Activated T-helper 1 cell treated with anti-CD3 and anti-CD28 coated beads, Interleukin-12 subunit alpha, Interleukin-12 subunit beta, Interleukin-2, Interleukin-4 antibody, amounts not matched to agents 30 ng/mL and 10 ng/mL and 1 ng/mL, durations not matched to agents 14 hours and 24 hours and 36 hours (primary cell): ENCODE measurements at places on chromosomes 1 and 21. TPM values are rescaled to one million over a fixed set of nuclear protein-coding genes. Genes with fewer than 3 reads are reported as not detected.
A peak's percentile ranks its signal among the peaks of the same experiment; 100 is the strongest.

Gene TFF1
- not detected in 2 replicates for total RNA-seq

DNA sequence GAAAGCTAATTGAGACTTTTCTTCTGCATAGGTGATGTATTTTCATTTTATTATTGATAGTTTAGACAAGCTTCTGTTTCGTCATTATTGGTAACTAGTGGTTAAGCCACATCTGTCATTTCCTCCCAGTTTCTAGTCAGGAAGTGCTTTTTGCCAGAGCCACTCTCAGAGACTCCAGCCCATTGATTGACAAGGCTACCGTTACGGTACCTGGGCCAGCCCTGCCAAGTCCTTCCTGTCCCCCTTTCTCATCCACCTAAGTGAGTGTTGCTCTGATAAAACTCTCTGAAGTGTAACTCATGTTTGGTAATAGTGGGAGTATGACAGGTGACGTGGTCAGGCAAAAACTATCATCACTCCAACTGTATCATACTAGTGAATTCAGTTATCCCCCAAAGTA, 29.6 kb upstream of the AGL start:
- DNase-seq, result peak; percentile 5

Gene TSPEAR
- total RNA-seq, result not detected in 2 replicates

Gene RNPEP
- 31.1 and 34.2 TPM in 2 replicates for total RNA-seq

- no peak for DNase-seq
Observed at GRCh38 chr1:117587499-117588356, 18.1 kb upstream of the TENT5C start.

Gene LMX1A
- total RNA-seq, result not detected in 2 replicates

DNA sequence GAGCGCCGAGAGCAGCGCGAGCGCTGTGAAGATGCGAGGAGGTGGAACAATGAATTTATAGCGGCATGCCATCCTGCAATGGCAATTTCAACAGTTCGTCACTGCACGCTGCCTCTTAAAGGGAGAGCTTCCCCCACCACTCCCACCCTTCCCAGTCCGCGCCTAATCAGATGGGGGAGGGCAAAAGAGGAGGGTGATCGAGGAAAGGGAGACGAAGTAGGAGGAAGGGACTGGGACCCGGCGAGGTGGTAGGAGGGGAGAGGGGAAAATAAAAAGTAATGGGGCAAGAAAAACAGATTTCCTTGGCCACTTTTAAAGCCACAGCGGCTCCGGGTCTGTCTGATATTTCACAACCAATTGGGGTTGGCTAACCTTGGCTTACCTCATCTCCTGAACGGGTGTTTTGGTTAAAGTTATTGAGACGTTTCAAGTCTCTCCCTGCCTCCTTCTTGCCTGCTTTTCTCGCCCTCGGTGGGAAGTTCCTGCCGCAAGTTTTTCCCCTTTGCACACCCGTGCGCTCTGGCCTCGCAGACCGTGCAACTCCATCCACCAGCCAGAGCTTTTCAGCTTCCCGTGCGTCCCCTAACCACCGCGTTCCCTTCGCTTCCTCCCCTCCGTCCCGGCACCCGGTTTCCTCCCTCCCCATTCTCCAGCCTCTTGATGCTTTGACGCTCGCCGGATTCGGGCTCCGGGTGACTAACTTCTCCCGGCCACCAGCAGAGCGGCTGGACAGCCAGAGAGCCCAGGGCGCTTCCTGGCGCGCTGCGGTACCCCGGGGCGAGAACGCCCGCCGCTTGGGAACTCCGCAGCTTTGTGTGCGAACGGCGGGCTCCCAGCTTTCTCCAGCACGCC, at the start of gene ADAMTS5:
Gene ADAMTS5 (minus strand): TSS at position 27 of the 852 bp plus-strand sequence. CDS start 697 bp downstream, outside the sequence.
- DNase-seq, result no peak

GRCh38 chr1:16063226-16063829, 10.1 kb downstream of the FAM131C start:
- DNase-seq, result no peak

- DNase-seq, result no peak
Observed at GRCh38 chr1:223035724-223036478, 107.1 kb downstream of the TLR5 start.

GRCh38 chr1:177287994-177288393, 117.2 kb downstream of the BRINP2 start:
- no peak for DNase-seq
